ENCODE measurements at places on chromosomes 3 and 15. TPM values are rescaled to one million over a fixed set of nuclear protein-coding genes. Genes with fewer than 3 reads are reported as not detected.
A peak's percentile ranks its signal among the peaks of the same experiment; 100 is the strongest.

DNA sequence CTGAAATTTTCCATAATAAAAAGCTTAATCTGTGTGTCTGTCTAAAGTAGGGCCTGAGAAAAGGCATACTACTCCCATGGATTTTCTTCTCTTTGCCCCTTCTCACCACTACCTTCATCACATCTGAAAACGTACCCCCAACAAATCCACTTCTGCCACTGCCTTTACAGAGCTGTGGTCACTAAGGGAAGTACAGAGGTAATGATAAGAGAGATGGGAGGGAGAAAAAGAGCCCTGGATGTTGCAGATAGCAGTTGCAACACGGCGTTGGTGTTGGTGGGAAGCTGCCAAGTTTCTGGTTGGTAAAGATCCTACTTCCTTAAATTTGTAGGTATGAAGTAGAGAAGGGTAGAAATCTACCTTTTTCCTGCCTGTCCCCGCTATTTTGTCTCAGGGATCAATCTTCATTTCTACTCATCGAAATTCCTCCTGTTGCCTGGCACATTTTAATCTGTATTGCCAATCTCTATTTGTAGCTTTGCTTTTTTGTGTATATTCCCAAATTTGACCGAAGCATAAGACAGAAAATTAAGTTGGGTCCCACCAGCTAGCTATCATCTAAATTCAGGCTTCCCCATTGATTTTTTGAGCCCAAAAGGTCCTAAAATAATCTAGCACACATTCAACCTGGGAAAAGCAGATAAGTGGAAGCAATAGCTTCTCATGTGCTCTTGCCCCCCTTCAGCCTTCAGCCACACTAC is 102.9 kb downstream of the TFDP2 start:
- DNase-seq: no peak

- no peak for DNase-seq
Measured at GRCh38 chr15:51756482-51756881, 5.1 kb downstream of the TMOD2 start.

DNA sequence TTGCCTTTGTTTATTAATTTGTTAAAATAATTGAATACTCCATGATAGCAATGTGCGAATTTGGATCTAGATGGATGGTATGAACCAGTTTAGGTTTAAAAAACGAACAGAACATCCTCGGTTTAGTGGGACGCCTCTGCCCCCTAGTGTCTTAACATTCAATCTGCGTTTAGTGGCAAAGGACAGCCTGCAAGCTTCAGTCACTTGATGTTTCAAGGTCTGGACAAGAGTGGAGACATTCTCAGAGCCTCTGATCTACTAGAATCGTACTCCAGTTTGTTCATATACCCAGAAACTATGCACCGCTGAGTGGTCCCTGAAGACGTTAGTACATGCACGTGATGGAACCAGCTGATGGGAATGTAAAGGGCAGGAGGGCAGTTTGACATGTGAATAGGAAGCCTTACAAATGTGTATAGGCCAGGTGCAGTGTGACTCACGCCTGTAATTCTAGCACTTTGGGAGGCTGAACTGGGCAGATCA is 17.8 kb upstream of the ATP13A4 start:
- DNase-seq: peak; percentile 58

GRCh38 chr3:188431553-188431952 is 277.6 kb downstream of the LPP start:
- no peak for DNase-seq

GRCh38 chr3:157533298-157534070 is 30.3 kb upstream of the VEPH1 start:
- DNase-seq: no peak

DNA sequence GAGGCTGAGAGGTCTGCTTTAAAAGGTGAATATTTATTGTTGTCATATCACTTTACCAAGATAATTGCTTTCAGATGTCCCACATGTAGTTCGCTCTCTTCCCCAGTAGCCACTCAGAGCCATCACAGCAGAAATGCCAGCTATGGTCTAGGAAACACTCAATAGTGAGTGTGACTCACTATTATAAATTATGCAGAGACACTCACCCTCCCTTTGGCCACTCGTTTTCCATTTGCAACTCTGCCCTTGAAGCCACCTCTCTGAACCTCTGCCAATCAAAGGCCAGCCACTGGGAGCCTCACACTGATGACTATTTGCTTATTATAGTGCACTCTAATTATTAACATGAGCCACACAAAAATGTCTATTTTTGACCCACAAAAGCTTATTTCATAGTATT is 328.1 kb upstream of the ATP10A start:
- DNase-seq: no peak

DNA sequence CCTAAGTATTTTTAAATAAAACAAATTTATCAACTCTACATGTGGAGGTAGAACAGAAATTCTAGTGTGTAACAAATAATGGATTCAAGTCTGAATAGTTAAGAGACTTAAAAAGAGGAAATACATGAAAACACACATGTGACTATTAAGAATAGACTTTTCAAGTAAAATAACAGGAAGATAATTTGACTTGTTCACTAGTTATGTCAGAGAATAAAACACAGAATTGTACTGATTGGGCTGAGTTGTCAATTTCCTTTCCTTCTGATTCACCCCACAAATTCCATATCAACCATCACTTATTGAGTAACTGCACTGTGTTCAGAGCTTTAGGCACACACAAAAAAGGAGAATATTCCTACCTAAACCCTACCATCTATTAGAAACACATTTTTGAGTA is 557.2 kb downstream of the TUSC7 start:
- DNase-seq: no peak

DNA sequence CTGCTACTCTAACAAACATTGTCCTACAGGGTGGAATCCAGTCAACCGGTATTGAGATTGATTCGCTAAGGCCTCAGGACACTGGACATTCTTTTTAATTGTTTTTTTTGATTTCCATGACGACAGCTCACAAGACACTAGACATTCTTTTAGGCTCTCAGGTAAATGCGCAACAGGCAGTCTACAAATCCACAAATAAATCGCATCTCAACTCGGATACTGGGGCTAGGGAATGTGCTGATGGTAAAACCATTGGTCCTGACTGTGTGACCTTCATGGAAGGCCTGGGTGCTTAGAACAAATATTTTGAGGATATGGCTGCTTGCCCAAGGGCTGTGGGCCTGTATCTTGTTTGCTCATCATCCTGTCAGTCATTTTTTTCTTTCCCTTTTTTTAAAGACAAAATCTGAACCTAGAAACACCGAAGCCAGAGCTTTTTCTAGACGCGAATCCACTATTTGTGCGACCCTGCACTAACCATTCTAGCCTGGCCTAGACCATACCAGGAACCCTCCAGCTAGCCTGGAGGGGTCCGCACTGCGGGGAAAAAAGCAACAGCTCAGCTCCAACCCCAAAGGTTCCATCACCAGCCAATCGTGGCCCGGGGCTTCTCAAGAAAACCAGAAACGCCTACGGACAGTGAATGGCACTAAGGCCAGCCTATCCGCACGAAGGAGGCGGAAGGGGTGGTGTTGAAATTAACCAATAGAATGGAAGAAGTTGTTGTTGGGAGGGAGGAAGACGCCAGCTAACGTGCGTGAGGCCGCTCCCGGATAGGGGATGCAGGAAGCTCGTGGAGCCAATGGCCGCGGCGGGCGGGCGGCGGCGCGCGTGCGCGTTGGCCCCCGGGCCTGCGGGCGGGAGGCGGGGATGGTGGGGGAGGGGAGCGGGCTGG is 18.1 kb upstream of the CHD2 start:
- DNase-seq: peak; percentile 99

DNA sequence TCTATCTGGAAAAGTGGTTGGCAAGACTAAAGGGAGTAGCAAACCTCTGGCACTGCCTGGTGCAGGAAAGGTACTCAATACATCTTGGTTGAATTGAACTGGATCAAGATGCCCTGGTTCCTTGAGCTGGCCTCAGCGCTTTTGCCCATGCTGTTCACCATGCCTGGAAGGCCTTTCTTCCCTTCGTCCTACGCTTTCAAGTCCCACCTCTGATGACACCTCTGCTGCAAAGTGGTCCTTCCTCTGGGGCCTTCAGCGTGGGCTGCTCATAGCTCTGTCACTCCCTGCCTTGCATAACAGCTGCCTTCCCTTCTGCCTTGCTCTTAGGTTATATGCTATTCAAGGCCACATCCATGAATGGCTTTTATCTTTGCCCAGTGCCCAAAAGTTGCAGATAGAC is 23.0 kb downstream of the ITGA11 start:
- no peak for DNase-seq

DNA sequence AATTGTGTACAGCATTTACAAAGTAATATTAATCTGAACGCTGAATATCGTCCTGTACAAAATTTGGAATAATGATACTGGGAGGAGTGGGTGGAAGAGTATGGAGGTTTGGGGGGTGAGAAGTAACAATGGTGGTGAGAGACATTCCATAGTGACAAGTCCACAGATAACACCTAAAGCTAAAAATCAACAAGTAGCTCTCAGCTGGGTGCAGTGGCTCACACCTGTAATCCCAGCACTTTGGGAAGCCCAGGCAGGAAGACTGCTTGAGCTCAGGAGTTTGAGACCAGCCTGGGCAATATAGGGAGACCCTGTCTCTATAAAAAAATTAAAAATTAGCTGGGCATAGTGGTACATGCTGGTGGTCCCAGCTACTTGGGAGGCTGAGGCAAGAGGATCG is 5.1 kb downstream of the MRPS25 start:
- no peak for DNase-seq

DNA sequence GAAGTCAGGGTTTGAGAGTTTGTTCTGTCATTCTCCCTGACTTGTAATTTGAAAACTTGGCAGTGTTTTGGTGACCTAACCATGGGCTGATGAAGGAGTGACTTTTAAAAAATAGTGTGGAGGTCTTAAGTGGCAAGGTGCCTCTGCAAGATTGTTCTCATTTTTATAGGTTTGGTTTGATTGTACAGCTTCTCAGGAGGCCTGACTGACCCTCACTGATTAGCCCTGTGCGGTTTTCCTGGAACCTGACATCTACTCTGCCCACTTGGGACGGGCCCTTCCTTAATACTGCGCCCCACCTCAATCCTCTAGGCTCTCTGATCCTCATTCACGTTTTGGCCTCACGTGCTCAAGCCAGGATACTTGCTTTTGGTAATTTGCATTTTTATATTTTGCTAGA is 2.8 kb downstream of the UBE2E1 start:
- no peak for DNase-seq

GRCh38 chr3:13782501-13782900 is 97.4 kb downstream of the WNT7A start:
- no peak for DNase-seq

The TMIE gene
- total RNA-seq: not detected

The SENP8 gene
- total RNA-seq: 2.6 TPM

The P2RY14 gene
- total RNA-seq: 11.3 TPM

Data from transverse colon (tissue), 4 donors.